Memory B cell (primary cell): ENCODE measurements at places on chromosomes 7 and 10.

DNA sequence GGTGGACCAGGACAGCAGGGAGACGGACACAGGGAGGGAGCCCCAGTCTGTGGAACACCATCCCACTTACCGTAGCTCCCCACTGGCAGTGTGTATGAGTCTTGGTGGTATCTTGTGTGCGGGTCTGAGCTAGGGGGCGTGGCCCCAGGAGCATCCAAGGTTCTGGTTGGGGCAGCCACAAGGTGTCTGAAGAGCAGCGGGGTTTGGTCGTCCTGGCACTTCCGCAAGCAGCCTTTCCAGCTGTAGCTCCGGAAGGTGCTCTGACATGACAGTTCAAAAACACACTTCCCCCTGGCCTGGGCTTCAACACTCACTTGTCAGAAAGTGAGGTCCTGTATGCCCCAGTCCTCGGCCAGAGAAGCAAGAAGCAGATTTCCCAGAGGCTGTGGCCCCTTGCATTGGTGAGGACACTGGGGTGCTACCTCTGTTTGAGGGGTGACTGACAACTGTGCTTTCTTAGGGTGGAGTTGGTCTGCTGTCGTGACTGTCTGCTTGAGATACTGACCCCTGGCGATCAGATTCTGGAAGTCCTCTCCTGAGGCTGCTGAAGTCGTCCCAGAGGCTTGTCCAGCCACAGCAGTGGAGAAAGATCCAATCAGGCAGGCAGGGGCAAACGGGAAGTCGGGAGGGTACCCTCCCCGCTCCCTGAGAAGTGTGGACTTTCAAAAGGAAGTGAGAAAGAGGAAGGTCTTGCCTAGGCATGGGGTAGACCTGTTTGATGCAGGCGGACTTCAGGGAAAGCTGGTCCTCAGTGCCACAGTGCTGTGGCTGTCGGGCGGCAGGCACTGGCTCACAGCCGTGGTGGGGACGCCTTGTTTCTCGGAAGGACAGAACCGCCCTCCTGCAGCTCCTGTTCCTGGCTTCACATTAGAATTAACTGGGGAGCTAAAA is 51.4 kb upstream of the PFKFB3 start:
- peak; percentile 56 for DNase-seq

GRCh38 chr7:117020591-117020973 is 67.3 kb downstream of the ST7 start:
- no peak for DNase-seq

DNA sequence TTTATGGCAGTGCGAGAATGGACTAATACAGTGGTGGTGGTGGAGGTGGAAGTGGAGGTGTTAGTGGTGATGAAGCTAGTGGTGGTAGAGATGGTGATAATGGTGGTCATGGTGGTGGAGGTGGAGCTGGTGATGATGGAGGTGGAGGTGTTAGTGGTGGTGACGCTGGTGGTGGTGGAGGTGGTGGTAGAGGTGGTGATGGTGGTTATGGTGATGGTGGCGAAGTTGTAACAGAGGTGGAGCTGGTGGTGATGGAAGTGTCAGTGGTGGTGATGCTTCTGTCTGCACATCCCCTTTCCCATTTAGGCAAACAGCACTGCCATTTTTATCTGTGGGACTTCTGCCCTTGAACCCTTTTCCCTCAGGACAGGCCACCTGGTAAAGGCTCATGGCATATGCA is 7.4 kb upstream of the PTPRN2 start:
- DNase-seq: no peak

DNA sequence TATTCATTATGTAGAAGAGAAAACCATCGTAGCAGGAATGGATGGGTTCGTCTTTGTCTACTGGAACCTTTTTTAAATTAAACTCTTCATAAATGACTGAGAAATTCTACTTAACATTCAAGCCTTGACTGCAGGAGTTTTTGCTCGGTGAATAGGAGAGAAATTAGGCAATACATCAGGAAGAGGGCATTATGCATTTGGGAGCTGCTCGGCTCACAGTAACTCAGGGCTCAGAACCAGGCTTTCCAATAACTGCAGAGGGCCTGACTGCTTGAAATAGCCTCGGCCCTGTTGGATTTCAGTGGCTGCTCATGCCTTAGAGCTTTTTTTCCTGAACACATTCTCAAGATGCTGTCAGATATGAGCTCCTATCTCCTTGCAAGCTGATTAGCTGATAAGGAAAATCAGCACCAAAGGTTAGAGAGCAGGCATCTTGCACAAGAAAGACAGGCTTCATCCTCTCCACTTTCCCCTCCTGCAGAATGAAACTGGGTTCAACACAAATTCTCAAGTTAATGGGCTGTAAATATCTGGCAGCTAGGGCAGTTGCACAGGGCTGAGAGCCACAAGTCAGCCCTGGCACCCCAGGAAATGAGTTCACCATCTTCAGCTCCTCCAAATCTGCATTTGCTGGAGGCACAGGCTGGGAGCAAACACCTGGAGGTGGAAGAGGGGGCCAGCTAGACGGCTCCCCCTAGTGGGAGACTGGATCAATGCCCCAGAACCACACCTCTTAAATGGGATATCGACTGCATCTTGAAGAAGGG is 24.3 kb downstream of the TECTB start:
- DNase-seq: peak; percentile 40

DNA sequence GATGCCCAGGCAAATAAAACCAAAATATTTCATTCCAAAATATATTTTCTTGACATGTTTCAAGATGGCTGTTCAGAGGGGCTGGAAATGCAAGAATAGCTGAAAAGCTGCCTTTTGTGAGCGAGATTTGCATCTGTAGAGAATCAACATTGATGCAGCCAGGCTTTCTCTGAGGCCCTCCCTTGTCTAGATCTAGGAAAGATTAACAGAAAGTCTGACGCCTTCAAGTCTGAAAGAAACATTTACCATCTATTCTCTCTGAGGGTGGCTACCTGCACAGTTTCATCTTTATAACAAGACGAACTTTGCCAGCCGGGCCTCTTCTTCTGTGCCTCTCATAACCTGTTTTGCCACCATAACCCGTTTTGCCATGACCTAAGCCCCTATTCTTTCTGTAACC is 170.2 kb downstream of the AKR1D1 start:
- DNase-seq: no peak

GRCh38 chr10:64358907-64359306 is 837.7 kb downstream of the REEP3 start:
- DNase-seq: no peak

DNA sequence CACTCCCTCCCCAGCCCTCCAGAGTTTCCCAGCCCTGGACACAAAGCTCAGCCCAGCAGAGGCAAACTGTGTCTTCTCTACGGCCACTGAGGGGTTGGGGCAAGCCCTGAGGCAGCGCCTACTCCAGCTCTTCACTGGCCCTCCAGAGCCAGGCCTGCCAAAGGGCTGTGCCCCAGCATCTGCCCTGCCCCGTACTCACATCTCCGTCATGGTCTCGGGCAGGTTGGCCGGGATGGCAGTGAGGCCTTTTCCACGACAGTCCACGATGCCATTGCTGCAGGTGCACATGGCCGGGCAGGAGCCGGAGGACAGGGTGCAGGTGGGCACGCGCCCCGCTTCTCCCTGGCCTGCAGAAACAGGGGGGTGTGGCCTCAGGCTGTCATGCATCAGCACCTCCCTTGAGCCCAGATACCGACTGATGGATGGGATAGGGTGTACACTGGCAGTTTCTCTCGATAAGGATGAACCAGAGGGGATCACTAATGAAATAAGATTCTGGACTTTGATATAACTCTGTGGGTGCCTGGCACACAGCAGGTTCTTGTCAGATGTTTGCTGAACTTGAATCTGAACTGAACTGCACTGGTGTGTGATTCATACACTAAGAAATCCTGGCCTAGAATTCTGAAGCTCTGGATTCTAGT is 125.2 kb downstream of the SLIT1 start:
- DNase-seq: no peak

GRCh38 chr7:44046321-44047061 is 2.0 kb downstream of the DBNL start:
- DNase-seq: peak; percentile 45

DNA sequence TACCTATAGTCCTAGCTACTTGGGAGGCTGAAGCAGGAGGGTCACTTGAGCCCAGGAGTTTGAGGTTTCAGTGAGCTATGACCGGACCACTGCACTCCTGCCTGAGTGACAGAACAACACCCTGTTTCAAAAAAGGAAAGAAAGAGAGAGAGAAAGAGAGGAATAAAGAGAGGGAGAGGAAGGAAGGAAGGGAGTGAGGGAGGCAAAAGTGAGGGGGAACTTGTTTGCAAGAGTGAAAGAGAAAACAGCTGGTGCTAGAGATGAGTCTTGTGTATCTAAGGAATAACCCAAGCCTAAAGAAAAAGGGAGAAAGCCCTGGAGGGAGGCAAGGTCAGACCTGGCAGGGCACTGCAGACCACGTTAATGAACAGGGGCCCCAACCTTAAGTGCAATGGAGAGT is 4.8 kb upstream of the NT5C2 start:
- no peak for DNase-seq

- no peak for DNase-seq
Measured at GRCh38 chr7:26145238-26145637, 6.8 kb upstream of the NFE2L3 start.

DNA sequence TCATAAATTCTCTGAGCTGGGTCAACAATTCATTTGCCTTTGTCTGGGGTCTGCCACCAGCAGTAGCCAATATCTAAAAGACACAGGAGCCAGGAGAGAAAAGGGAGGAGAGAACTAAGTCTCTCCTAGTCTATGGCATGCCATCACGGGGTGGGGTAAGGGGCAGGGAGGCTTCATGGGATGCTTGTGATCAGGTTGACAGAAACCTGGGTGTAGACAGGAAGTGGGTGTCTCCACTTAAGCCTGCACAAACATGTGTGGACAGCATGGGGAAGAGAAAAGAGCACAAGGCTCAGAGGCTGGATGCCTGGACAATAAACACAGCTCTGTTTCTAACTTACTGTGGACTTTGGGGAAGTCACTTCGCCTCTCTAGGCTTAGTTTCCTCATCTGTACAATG is 11.5 kb upstream of the C10orf53 start:
- no peak for DNase-seq

DNA sequence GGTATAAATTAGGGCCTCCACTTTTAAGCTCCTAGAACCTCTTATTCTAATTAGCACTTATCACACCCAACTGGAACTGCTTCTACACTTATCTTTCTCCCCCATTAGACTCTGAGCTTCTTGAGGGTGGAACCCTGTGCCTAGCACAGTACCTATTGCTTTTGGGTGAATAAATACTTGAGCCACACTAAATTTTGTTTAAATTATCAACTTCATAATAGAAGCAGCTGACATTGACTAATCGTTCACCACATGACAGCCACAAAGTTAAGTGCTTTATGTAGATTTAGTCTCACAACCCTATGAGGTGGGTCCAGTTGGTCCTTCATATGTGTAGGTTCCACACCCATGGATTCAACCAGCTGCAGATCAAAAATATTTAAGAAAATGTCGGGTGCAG is 36.0 kb upstream of the DNAJB12 start:
- DNase-seq: no peak
